Karpas-422 (cell line): ENCODE measurements at places on chromosomes 2 and 18.

DNA sequence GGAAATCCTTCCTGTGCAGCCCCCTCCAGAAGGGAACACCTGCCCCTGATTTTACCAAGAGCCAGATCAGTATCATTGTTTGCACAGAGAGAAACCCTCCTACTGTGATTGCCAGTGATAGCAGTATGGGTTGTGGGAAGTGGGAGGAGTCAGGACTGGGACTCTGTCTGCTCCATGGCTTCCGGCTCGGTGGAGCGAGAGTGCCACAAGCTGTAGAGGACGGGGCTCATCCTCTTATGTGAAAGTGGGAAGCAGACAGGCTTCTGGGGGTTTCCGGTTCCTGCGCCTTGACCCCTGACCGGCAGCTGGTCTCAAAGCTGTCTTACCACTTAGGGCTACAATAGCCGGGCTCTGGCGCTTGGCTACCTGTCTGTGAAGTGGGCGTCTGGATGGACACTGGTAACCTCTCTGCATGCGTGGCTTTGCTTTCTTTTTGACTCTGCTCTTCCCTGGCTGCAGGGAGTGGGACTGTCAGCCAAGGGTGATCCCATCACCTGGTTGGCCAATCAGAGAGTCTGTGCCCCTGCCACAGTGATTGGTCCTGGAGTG lies 79.7 kb downstream of the BCL2L11 start:
- DNase-seq, result no peak

DNA sequence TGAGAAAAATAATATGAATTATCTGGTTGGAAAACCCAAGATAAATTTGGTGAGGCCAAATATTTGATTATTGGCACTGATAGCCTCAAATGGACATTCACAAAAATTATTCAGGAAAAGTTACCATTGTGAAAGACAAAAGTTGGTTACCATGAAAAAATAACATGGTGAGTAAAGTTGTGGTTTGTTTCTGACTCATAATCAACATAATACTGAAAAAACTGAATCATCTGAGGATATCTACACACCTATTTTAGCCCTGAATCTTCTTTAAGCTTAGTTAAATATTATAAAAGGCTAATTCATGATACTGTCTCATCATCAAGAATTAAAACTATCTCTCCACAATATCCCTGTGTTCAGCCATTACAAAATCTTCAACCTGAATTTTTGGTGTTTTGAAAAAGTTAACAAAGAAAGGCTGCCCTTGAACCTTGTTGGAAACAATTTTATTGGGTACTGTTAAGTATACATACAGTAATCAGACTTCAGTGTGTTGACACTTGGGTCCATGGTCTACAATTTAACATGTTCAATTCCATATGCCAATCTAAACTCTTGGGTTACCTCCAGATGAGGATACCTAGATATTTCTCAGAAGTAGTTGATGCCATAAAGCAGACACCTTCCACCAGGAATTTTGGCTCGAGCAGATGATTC lies 607.5 kb upstream of the SLC39A10 start:
- no peak for DNase-seq

DNA sequence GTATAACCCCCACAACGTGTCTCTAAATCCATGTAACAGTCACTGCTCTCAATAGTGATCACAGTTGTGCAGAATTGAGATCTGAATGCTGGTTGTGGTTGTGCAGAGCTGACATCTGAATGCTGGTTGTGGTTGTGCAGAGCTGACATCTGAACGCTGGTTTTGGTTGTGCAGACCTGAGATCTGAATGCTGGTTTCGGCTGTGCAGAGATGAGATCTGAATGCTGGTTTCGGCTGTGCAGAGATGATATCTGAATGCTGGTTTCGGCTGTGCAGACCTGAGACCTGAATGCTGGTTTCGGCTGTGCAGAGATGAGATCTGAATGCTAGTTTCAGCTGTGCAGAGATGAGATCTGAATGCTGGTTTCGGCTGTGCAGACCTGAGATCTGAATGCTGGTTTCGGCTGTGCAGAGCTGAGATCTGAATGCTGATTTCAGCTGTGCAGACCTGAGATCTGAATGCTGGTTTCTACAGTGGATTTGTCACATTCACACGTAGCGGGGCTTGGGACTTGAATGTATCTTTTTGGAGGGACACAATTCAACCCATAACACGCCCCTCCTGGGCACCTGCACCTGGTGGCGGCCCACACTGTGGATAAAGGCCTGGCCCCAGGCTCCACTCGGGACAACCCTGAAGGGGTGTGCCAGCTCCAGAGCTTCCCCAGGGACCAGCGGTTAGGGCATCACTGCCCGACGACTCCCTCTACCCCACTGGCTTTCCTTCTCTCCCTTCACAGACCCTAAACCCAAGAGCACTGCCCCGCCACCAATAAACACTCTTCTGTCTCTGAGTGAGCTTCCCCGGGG lies 51.1 kb upstream of the SLC66A3 start:
- DNase-seq, result no peak

DNA sequence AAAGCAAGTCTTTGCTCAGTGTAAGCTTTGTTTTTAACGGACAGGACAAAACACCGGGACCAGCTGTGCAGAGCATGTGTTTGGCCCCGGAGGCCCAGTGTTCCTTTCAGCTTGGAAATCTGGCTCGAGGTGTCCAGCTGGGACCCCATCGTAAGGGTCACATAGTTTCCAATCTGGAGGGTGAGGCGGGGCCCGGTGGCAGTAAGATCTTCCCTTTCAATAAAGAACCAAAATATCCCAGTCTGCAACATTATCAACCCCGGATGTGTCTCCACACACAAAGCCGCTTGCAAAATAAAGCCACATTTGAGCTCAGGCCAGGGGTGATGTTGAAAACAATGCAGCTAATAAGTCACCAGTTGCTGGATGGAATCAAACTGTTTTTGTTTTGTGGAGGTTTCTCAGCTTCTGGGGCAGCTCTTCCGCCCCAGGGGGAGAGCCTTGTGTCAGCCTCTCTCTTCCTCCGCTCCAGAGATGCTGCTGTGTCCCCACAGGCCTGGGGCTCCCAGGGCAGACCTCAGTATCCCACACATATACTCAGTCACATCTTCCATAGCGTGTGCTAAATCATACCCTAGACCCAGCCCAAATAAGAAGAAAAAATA lies 138.6 kb upstream of the GLI2 start:
- no peak for DNase-seq

DNA sequence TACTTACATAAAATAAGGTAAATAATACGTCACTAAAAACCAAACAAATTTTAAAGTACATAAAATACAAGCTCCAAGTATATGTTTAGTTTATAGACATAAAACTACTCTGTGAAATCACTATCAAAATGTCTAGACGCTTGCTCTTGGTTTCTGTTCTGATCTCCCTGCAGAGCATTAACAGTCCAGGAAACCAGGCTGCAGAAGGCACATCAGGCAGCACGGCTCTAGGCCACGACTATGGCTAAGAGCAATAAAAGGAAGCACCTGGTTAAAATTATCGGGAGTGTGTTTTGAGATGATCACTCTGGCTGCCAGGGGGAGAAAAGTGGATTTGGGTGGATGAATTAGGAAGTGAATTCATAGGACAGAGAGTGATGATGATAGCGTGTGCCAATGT lies 196.0 kb upstream of the SPHKAP start:
- DNase-seq, result no peak
